ENCODE measurements at places on chromosomes 6 and 20.
A peak's percentile ranks its signal among the peaks of the same experiment; 100 is the strongest.

DNA sequence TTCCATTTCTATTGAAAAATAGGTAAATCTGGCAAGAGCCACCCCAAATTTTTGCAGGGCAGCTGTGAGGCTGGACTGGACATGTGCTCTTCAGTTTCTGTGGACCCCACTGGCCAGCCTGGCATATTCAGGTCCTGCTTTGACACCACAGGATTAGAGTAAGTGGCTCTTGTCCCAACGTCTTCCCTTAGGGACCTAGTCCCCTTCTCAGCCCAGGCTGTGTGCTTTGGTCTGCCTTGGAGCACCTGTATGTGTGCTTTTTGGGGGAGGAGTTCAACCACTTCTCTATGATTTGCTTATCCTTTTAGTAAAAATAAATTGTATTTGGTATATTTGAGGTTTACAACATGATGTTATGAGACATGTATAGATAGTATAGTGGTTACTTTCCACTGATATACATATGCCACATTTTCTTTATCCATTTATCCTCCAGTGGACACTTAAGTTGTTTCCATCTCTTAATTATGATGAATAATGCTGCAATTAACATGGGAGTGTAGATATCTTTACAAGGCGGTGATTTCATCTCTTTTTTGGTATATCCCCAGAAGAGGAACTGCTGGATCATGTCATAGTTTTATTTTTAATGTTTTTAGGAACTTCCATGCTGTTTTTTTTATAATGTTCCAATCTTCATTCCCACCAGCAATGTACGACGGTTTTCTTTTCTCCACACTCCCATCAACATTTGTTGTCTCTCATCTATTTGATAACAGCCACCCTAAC, 167.8 kb upstream of the UST start:
- no peak for DNase-seq

DNA sequence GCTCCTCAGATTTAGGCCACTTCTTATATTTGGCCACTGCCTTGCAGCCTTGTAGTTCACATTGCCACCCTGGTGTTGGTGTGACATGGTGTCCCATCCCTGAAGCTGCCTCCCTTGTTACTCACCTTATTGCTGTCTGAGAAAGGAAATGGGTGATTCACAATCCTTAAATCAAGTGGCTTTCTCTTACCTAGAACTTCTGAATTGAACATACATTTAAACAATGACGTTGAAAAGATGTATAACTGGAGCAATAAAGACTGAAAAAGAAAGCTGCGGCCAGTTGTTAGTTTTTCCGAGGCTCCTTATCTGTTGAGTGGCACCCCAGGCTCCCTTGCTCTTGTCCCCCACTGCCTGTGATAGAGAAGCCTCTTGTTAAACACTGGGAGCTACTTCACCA, 28.8 kb upstream of the GNRH2 start:
- DNase-seq, result no peak

DNA sequence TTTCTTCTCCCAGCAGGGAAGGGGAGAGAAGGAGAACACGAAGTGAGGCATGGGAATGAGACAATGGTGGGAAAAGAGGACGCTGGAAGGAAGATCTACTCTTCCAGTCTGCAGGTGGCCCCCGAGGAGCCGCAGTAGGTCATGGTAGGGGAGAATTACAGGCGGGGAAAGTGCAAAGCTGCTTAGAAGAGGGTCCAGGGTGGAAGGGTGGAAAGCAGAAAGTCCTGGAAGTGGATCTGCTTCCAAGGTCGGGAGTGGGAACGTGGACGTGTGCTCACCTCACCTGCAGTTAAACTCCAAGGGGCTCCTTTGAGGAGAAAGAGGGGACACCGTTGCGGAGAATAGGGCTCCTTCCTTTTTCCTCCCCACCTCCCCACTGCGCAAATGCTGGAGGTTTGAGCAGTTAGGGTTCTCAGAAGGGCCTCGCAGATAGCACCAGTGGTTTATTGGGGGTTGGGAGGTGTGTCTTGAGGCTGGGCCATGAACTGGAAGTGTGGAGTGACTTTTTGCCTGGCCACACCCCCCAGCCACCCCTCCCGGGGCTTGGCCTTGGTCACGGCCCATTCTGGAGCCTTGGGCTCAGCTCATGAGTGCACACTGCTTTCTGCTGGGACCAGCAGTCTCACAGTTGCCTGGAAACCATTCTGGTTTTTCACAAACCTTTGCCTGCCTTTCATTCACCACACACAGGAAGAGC, 100.4 kb upstream of the MLN start:
- DNase-seq, result peak; percentile 97

- no peak for DNase-seq
Measured at GRCh38 chr6:24536466-24536865, 41.7 kb downstream of the ALDH5A1 start.

DNA sequence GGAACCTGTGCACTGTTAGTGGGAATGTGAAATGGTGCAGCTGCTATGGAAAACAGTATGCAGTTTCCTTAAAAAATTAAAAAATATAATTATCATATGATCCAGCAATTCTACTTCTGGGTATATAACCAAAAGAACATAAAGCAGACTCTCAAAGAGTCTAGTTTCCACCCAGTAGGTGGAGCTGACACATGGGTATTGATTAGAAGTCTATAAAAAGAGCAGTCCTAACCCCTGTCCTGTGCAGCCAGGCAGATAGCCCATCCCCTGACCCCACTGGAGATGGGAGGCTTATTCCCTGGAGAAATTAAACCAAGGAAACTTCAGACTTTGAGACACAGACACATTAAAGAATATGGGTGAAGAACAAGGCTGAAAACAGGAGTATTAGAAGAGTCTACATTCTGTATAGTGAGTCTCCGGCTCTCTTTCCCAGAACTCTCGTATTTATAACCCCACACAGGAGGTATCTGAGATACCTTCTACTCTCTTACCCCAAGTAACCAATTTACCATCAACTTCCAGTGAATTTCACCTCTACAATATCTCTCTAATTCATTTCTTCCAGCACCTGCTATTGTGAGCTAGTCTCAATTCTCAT, 92.3 kb downstream of the SEL1L2 start:
- peak; percentile 8 for DNase-seq

- no peak for DNase-seq
Measured at GRCh38 chr6:54018722-54019121, 92.5 kb upstream of the MLIP start.
